ENCODE measurements at places on chromosomes 2 and 18.

GRCh38 chr2:216679658-216680024 lies 15.7 kb downstream of the IGFBP5 start:
- DNase-seq, result no peak

- DNase-seq, result no peak
Observed at GRCh38 chr18:34809451-34810072, 99.5 kb downstream of the DTNA start.

- peak; percentile 11 for DNase-seq
Observed at GRCh38 chr2:96386470-96386869, 50.9 kb downstream of the NCAPH start.

GRCh38 chr2:41038408-41038807 lies 586.5 kb upstream of the SLC8A1 start:
- DNase-seq, result no peak

Measured in NCI-H2029 treated with DMSO at 0.1 percent for 48 hours (cell line).